MCF 10A (cell line): ENCODE measurements at places on chromosomes 7 and 10. TPM values are rescaled to one million over a fixed set of nuclear protein-coding genes. Genes with fewer than 3 reads are reported as not detected.
A peak's percentile ranks its signal among the peaks of the same experiment; 100 is the strongest.

ARPC1A gene
- total RNA-seq = 149 and 180 TPM in 2 replicates

HOXA9 gene
- 6.9 and 7.6 TPM in 2 replicates for total RNA-seq

GRCh38 chr7:128869138-128869943 is 6.7 kb downstream of the ATP6V1F start:
- peak overlapping the region; percentile 39 for H3K4me3 ChIP-seq
- H3K4me1 ChIP-seq = peaks cover 8% of the 10 kb centered on the region
- DNase-seq = peak; percentile 32
- peaks cover 6% of the 10 kb centered on the region for H3K36me3 ChIP-seq
- H3K27me3 ChIP-seq = no peaks in the 10 kb centered on the region
- H3K27ac ChIP-seq = no peak overlapping the region

- no peaks in the 10 kb centered on the region for H3K27me3 ChIP-seq
- no peaks in the 10 kb centered on the region for H3K4me1 ChIP-seq
- H3K4me3 ChIP-seq = no peak overlapping the region
- no peak overlapping the region for H3K27ac ChIP-seq
These were observed 107.0 kb downstream of the XRCC2 start for GRCh38 chr7:152568972-152569371.

- no peak overlapping the region for H3K4me3 ChIP-seq
- H3K36me3 ChIP-seq = peaks cover 7% of the 10 kb centered on the region
- DNase-seq = peak; percentile 22
- no peaks in the 10 kb centered on the region for H3K4me1 ChIP-seq
These were observed 104.4 kb upstream of the FGFR2 start for GRCh38 chr10:121702351-121703320.

DNA sequence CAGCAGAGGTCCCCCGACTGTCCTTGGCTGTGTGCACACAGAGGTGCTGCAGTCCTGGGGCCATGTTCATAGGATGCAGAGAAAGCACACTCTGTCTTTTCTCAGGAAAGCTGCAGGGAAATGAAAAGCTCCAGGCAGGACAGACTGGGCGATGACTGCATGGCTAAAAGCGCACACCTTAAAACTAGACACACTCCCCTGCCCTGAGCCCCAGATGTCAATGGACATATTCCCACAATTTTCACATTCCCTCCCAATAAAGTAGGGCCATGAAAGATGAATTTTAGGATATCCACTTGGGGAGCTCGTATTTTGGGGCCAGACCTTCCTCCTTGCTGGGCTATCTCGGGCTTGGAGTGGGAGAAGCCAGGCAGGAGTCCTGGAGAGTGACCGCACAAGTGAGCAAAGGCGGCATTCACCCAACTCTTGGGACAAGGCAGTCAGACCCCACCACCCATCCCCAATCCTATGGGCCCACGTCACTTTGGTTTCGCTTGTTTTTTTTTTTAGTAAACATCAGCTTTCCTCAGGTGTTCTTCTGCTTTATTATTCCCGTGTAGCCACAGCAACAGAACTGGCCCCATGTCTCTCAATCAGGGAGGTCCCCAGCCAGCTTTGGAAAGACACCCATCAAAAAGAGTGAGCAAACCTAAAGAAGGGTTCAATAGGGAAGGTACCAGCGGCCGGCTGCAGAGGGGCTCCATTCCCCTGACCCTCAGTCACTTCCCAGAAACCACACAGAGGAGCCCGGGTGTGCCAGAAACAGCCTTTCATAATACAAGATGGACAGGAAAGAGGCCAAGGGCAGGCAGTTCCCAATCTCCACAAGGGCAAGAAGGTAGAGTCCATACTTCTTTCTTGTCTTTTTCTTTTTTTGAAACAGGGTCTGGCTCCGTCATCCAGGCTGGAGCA is 12.7 kb downstream of the GPRIN2 start:
- no peak overlapping the region for H3K27ac ChIP-seq
- no peak overlapping the region for H3K4me3 ChIP-seq
- peaks cover 12% of the 10 kb centered on the region for H3K27me3 ChIP-seq
- H3K4me1 ChIP-seq = no peaks in the 10 kb centered on the region
- no peaks in the 10 kb centered on the region for H3K36me3 ChIP-seq

GRCh38 chr7:7681191-7681935 is 37.0 kb downstream of the RPA3 start:
- no peak overlapping the region for H3K4me3 ChIP-seq
- no peaks in the 10 kb centered on the region for H3K27me3 ChIP-seq
- peaks cover 8% of the 10 kb centered on the region for H3K36me3 ChIP-seq
- peaks cover 15% of the 10 kb centered on the region for H3K4me1 ChIP-seq
